Ecto neural progenitor cell (in vitro differentiated cells): ENCODE measurements at places on chromosomes 7 and 10.

DNA sequence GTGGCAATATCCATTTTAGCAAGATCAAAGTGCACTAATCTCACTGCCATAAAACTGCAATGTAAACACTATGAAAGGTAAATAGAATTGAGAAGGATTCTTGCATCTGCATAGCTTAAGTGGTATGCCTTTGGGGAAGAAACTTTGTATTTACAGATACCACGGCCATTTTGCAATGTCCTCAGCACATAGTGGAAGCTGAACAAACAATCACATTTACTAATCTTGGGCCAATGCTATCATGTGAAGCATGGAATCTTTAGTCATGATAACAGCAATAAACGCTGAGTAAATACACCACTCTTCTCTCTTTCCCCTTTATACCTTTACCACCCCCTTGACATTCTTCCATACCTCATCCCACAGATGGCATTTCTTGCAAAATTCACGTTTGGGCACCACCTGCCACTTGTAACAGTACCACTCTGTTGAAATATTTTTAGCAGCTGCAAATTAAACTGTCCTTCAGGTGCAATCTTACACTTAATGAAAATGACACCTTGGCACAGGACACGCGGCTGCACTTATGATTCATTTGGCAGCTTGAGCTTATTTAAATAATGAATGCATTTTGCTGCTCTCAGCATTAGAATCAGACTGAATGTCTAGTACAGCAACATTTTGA, 171.8 kb downstream of the SEMA3A start:
- no peak for DNase-seq

- DNase-seq = no peak
Measured at GRCh38 chr10:66981361-66982052, 55.7 kb downstream of the LRRTM3 start.

GRCh38 chr7:91193141-91193540, 71.1 kb upstream of the FZD1 start:
- DNase-seq = no peak

GRCh38 chr10:80612261-80612660, 74.6 kb downstream of the SH2D4B start:
- DNase-seq = no peak

GRCh38 chr7:135282561-135283254, 49.1 kb downstream of the STRA8 start:
- DNase-seq = no peak

DNA sequence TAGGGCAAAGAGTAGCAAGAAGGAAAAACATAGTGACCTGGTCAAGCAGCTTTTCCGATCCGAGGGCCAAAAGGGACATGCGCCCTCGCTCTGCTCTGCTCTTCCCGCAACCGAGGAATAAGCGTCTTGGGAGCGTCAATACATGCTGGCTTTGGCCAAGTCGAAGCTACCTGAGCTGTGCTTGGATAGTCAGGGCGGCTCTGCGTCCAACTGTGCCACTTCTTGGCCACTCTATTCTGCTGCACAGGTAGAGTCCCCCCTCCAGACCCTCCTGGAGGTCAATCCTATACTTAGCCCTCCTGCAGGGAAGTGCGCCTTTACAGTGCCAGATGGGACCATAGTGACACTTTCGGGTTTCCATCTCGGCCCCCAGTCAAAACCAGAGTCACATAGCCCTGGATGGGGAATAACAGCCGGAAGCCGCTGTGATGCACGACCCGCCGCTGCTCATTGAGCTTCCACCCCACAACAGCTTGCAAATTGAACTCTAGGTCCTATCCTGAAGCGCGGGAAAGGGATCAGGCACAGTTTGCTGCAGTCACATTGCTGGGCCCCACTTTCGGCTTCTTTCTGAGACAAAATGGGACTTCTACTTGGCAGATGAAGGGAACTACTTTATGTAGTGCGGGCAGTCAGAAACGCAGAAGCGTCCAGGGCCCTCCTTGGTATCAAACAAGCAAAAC, 1.1 kb upstream of the HPSE2 start:
- DNase-seq = peak; percentile 51

DNA sequence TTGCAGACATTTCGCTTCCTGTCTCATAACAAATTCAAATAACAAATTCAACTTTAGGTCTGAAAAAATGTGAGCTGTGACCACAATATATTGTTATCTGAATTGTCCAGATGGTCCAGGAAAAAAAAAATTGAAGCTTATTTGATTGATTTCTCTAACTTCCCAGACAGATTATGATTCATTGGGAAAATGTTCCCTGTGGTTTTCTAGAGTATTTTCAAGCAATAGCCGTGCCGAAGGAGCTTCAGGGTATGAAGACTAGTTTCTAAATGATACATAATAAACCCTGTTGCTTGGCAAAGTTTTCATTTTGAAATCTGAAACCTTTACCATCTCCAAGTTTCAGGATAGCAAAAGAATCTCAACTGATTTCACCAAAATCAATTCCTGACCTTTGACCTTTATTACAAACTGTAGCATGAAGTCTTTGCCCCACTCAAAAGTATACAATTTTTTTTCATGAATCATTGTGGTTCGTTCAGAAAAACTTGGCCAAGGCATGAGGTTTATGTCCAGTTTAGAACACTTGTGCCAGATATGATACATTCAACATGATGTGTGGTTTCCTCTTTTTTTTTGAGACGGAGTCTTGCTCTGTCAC, 109.9 kb downstream of the JCAD start:
- no peak for DNase-seq

DNA sequence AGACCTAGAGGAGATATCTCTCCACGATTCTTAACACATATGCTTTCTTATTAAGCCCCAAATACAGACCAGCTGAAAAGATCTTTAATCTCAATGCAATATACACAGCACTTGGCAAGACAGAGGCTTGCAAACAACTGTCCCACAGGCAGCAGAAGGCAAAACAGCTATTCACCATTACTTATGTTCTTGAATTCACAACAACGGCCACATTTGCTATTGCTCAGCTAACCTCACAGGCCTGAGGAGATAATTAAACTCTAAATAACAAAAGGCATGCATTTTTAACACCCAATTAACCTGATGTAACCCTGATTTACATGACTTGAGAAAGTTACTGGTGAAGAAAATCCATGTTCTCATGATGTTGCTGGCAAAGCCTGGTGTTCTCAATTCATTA, 216.4 kb downstream of the CRPPA start:
- no peak for DNase-seq

GRCh38 chr7:19916046-19916445, 142.6 kb upstream of the TMEM196 start:
- DNase-seq = no peak

- DNase-seq = no peak
Measured at GRCh38 chr7:139635526-139636302, 112.2 kb downstream of the CLEC2L start.

DNA sequence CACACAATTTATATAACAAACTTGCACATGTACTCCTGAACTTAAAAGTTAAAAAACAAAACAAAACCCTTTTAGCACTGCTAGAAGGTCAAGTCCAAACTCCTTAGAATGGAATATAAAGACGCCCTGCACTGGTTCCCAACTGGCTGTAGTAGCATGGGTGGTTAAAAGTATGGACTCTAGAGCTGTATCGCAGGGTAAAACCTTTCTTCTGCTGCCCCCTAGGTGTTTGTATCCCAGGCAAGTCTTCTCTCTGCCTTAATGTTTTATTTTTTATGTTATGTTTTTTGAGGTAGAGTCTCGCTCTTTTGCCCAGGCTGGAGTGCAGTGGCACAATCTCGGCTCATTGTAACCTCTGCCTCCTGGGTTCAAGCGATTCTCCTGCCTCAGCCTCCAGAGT, 35.2 kb downstream of the LSMEM1 start:
- DNase-seq = no peak

DNA sequence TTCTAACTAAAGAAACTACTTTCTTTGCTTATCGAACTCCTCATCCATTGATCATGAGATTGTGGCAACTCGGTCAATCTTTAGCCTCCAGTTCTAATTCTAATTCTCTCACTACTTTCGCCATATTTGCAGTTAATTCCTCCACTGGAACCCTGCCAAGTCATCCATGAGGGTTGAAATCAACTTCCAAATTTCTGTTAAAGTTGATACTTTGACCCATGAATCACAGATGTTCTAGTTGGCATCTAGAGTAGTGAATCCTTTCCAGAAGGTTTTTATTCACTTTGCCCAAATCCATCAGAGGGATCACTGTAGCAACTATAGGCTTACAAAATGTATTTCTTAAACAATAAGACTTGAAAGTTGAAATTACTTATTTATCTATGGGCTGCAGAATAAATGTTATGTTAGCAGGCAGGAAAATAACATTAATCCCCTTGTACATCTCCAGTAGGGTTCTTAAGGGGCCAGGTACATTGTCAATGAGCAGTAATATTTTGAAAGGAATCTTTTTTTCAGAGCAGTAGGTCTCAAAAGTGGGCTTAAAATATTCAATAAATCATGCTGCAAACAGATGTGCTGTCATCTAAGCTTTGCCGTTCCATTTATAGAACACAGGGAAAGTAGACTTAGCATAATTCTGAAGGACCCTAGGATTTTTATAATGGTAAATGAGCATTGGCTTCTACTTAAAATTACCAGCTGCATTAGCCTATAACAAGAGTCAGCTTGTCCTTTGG, 39.4 kb downstream of the CCDC71L start:
- DNase-seq = no peak

DNA sequence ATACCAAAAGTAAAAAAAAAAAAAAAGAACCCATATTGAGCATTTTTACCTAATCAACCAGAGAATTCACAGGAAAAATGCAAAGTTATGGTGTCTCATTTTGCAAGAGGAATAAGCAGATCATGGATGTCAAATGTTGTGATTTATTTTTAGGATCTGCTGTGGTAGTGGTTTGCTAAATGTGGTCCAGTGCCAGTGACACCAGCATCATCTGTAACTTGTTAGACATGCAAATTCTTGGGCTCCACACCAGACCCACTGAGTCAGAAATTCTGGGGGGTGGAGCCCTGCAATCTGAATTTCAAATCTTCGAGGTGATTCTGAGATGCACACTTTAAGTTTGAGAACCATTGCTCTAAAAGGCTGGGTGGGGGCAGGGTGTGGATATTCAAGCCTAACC, 30.1 kb upstream of the ZEB1 start:
- DNase-seq = no peak

GRCh38 chr7:25026156-25026555, 46.2 kb upstream of the OSBPL3 start:
- no peak for DNase-seq

GRCh38 chr10:22681783-22682183, 32.6 kb downstream of the PIP4K2A start:
- no peak for DNase-seq

GRCh38 chr10:43411536-43411935, 2.5 kb upstream of the HNRNPF start:
- no peak for DNase-seq

DNA sequence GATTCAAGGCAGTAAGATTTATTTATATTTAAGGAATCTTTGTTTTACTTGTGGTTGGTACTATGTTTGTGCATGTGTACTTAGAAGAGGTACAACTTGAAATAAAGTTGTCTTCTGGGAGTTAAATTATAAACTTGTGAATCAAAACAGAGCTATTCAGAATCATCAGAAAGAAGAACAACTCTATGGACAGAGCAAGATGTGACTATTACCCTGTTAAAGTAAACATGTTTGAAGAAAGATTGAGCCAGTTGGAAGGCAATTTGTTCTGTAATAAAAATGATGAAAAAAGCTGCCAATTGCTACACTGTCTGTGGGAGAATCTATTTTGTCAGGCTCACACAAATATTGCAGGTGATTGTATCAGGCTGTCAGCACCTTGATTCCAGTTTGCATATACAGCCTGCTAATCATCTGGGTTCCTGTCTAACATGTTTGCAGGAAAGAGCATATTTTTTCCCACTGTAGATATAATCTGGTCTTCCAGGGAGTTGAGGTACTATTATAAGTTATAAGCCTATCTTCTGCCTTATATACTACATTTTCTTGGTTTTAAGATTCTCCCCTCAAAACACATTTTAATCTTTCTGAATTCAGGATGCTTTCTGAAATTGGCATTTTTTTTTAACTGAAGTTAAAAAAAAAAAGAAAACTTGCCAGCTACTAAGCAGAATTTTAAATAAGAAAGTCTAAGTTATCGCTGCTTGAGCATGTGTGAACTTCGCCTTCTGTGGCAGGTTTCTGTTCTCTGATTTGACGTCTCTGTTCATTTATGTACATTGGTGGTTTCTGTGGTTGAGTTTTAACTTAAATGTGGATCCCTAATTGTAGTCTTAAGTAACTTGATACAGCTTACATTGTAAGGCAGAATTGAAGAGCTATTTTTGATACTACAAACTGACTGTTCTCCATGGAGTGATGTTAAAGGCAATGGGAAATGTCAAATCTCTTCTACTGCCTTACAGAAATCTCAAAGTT, 46.0 kb downstream of the ZNRF2 start:
- DNase-seq = no peak

DNA sequence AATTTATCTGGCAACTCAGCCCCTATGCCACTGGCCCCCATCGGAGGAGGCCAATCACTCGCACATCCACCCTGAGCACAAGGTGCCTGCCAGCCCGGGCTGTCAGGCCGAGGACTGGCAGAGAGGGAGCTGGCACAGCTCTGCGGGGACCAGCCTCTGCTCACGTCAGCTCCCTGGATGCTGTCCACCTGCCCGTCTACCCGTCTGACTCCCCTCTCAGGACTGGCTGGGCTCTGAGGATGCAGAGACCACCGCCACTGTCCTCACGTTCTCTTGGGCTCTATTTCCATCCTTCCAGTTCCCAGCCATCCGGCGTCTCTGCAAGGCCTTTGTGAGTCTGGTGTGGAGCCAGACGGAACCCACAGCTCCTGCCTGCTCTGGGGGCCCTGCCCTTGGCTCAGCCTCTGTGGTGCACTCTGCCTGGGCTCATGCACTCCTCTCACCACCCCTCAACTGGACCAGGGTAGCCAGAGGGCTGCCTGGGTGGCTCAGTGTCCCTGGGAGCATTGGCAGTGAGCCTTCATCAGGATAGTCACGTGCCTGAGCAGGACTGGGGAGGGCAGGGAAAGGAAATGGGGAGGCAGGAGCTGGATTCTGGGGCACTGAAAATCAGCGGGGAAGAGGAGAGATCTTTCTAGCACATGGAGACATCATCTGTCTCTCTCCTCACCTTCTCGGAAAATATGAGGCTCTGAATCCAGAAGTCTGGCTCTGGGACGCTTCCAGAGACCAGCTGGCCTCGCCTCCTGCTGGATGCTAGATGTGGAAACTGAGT, 38.0 kb upstream of the PCBD1 start:
- DNase-seq = no peak

DNA sequence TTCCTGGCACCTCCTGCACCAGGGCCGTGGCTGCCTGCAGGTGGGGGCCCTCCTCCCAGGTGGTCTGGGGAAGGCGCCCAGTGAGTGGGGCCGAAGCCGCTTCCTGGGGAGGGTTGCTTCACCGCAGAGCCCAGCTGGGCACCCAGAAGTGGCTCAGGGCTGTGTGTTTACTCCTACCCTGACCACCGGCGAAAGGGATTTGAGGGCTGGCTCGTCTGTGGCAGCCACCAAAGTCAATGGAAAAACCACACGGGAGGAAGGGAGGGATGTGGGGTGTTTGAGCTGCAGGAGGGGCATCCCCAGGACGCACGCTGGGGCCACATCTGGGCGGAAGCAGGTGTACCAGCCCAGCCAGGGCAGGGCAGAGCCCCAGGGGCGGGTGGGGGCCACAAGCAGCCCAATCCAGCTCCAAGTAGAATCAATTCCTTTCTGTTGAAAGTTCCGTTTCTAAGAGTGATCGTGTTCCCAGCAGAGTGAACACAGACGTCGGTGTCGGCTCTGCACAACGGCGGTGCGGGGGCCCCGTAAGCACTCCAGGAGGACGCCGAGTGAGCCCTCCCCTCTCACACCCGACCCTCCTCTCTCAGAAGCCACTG, 69.9 kb downstream of the FOXL3 start:
- no peak for DNase-seq
